Ovary (tissue), 10 donors: ENCODE measurements at places on chromosomes 4 and X.

DNA sequence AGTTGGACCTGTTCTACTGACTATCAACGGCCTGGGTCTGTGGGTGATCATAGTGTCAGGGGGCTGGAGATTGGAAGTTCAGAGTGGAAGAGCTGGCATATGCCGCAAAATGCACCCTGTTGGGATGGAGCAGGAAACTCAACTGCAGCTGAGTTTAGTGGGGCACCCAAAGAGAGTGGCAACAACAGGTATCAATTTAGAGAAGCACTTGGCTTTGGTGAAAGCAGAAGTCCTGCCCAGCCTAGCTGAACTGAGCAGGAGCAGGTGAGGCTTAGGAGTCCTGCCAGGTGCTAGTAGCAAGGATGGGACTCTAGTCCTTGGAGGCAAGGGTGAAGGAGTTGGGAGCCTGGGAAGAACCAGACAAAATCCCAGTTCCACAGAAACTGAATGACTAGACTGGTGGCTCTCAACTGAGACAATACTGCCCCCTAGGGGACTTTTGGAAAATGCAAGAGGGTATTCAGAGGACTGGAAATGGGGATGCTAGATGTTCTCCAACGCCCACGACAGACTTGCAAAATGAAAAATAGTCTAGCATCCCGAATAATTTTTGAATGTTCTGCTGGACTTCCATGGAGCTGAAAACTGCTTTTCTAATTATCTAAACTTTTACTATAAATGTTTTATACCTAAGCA lies 49.4 kb downstream of the RTL9 start:
- no peak for DNase-seq

DNA sequence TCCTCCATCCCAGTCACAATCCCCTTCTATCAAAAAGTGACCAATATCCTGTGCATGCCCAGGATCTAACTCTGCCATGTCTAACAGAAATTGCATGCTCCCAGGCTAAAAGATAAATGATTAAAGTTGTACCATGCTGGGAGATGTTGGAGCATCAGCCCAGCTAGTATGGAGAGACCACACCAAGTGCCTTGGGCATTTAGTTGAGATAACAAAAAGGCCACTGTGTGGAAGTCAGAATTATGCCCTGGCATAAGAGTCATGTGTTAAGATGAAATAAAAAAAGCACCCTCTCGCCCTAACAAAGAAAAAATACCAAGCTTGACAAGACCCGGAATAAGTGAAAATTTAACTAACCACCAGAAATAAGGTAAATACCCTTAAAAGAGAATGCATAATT lies 155.9 kb upstream of the CENPE start:
- DNase-seq, result no peak

DNA sequence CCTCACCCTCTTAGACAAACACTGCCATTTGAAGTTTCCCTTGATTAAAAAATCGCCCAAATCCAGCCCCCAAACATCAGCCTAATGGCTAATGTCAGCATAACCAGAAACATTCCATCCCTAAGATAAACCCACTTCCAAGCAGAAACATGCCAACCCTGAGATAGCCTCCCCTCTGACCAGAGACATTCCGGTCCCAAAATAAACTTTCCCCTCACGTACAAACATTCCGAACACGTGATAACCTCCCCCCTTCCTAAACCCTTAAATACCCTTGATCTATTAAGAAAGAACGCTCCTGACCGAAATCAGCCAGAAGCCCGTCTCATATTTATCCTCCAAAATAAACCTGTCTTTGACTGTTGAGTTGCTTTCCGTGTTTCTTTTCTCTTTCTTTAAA lies 237.2 kb downstream of the ASMT start:
- DNase-seq, result no peak

DNA sequence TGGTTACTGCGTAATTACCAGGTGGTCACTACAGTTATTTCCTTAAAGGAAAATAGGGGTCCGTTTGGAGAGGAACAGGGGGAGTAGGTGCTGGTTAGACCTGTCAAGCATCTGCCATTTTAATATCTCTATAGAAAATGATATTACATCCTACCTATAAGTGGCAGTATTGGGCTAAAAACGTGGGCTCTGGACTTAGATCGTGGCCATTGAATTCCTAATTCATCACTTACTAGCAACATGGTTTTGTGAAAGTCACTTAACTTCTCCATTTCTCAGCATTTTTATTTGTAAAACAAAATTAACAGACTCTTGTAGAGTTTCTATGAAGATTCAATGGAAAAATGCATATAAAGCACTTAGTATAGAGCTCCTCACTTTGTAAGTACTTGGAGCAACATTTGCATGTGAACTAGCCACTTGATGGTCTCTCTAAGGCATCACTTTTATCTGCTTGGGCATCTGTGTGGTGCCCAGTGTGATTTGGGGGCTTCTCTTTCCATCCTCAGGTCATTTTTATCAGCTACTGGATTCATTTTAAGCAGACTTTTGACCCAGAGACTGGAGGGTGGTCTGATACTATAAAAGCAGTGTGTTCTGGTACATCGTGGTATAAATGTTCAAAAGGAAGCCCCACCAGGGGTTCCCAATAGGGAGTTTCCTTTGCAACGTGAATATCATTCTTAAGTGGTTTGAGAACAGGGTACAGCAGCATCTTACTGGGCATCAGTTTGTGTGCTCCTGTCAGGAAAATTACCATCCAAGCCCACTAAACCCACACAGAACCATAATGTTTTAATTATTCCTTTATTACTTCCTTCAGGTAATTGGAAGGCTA lies 42.7 kb upstream of the RASSF6 start:
- no peak for DNase-seq

GRCh38 chr4:40389986-40390385 lies 54.9 kb downstream of the CHRNA9 start:
- DNase-seq, result no peak

DNA sequence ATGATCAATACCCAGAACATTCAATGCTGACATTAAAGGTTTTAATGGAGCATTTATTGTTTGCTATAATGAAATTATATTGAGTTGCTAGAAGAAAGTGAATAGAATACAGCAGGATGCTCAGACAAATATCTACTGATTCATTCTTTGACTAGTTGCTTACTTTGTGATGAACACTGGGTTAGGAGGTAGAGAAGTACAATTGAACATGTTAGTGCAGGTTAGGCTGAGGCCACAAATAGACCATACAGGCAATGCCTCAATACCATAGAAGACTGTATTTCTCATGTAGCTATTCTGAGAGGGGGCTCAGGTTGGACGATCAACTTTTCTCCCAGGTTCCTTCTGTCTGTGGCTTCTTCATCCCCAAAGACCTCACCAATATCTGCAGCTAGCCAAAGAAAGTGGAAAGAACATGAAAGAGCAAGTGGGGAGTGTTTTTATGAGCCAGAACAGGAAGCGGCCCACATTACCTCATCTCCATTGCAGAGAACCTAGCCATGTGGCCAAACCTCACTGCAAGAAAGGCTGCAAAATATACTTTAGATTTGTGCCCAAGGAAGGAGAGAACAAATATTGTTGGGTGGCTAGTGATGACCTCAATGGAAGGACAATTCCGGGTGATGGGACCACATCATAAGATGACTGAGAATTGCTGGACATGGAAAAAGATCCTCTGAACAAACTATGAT lies 180.3 kb upstream of the GATB start:
- DNase-seq, result no peak

DNA sequence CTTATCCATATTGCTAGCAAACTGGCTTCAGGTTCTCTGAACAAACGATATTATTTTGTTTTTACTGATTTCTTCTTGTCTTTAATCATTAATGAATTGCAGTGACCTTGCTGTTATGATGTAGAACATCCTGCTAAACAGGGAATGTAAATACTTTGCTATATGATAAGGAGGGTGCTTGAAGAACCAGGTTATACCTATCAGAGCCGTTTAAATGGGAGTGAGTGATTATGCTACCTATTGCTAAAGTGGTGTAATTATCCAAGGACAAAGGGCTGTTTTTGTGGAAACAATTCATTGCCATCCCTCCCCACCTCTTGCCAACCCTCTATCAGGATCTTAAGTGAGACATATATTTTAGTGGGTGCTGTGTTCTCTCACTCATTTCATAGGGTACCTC lies 788.9 kb downstream of the RPA4 start:
- no peak for DNase-seq

- DNase-seq, result no peak
These were observed 9.0 kb upstream of the TMEM144 start for GRCh38 chr4:158201322-158201721.

DNA sequence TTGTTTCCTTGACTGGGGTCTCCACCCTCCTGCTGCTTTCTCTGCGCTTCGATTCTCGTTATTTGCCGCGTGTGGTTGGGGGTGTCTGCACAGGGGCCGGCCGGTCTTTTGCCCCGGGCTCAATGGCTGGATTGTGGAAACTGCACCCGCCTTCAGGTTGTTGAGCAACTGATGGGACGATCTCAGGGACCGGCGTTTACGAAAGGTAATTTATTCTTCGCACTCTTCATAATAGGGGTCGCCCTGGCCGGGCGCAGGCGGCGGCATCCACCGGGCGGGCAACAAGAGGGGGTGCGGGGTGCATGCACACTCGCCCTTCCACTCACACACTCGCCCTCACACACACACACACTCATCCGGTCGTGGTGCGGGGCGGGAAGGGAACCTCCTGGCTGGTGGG lies 1.4 kb downstream of the ADGRL3 start:
- DNase-seq, result no peak

DNA sequence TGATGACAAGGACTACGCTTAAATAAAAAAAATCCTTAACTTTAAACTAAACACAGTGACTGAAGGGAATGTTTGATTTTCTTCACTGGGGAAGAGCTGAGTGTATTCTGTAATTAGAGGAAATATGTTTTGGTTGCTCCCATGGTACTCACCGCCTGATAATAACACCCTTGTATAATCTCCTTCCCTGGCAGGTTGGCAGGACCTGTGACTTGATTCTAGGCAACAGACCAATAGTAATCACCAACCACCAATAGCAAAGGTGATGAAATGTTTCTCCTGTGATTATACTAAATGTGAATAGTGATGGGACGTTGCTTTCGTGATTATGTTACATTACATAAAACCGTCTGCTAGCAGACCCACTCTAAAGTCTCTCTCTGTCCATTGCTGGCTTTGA lies 536.8 kb upstream of the CPEB2 start:
- DNase-seq, result no peak

DNA sequence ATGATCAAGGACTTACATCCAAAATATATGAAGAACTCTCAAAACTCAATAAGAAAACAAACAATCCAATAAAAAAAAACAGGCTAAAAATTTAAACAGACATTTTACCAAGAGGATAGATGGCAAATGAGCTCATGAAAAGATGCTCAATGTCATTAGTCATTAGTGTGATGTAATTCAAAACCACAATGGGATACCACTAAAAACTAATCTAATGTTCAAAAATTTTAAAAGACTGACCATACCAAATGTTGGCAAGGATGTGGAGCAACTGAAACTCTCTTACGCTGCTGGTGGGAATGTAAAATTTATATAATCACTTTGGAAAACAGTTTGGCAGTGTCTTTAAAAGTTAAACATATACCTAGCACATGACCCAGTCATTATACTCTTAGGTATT lies 43.7 kb downstream of the RPS6KA6 start:
- no peak for DNase-seq

DNA sequence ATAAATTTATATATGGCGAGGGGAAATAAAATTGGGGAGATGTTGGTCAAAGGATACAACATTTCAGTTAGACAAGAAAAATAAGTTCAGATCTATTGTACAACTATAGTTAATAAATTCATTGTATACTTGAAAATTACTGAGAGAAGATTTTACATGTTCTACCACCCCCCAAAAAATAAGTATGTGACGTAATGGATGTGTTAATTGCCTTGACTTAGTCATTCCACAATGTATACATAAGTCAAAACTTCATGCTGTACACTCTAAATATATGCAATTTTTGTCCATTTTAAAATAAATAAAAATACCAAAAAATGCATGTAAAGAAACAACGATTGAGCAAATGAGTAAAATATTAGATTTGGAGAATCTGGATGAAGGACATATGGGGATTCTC lies 1.8 kb downstream of the USP11 start:
- no peak for DNase-seq

GRCh38 chrX:38081909-38082308 lies 75.6 kb downstream of the SYTL5 start:
- DNase-seq, result no peak

DNA sequence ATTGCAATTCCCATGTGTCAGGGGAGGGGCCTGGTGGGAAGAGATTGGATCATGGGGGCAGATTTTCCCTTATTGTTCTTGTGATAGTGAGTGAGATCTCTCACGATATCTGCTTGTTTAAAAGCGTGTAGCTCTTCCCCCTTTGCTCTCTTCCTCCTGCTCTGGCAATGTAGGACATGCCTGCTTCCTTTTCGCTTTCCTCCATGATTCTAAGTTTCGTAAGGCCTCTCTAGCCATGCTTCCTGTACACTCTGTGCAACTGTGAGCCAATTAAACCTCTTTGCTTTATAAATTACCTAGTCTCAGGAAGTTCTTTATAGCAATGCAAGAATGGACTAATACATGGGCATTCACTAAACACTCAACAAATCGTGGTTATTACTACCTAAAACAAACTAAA lies 37.2 kb upstream of the PAPSS1 start:
- no peak for DNase-seq

DNA sequence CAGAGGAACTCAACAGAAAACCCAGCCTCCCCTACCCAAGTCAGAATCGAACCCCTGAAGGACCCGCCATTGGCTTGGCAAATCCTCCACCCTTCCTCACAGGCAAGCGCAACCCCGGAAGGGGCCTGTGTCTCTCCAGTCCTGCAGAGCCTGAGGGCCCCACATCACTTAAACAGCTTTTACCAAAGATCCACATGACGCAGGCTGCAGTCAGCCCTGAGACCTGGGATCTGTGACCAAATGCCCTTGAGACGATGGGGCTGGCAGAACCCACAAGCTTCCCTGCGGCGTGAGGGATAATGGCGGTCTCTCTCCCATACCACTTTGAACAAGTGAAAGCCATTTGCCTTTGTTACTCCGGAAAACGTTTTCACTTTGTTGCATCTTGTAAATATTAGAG lies 54.9 kb downstream of the ACOX3 start:
- no peak for DNase-seq

GRCh38 chrX:123171781-123172180 lies 12.3 kb upstream of the GRIA3 start:
- DNase-seq, result no peak

GRCh38 chrX:4206941-4207340 lies 493.5 kb upstream of the PRKX start:
- no peak for DNase-seq

GRCh38 chrX:17597836-17598439 lies 139.4 kb upstream of the SCML1 start:
- DNase-seq, result peak; percentile 79

DNA sequence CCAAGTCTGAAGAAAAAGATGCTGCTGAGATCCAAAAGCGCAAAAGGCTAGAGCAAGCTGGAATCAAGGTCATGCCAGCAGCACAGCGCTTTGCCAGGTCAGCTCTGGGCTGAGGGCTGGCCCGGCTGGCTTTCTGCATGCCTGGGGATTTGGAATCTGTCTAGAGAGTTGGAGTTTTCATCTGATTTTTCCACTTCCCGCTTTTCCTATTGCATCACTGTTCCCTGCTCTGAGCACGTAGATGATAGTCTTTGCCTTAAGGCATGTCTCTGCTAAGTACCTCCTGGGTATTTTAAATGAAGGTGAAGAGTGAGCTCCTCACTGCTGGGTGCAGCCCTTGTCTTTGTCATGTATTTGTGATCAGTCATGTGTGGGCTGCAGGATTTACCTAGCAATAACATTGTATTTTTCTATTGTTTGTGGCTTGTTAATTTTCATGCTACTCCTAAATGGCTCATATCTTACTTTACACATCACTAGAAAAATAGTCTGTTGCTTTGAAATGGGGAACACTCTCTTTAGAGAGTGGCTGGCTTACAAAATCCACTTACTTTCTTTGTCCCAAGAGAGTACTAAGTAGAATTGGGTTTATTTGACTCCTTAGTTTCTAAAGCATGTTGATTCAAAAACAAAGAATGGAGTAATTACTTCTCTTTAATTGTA lies 82.8 kb downstream of the LIMCH1 start:
- DNase-seq, result no peak
